ENCODE measurements at places on chromosomes 16 and 17. TPM values are rescaled to one million over a fixed set of nuclear protein-coding genes. Genes with fewer than 3 reads are reported as not detected.
A peak's percentile ranks its signal among the peaks of the same experiment; 100 is the strongest.

TPPP3 gene
- not detected for total RNA-seq

KCNG4 gene
- not detected for total RNA-seq

HSPB9 gene
- total RNA-seq: not detected

TBC1D3B gene
- total RNA-seq: 1.6 TPM

GRCh38 chr16:15907863-15908478, 19.6 kb upstream of the CEP20 start:
- H3K36me3 ChIP-seq: no peaks in the 10 kb centered on the region
- no peaks in the 10 kb centered on the region for H3K27me3 ChIP-seq

DNA sequence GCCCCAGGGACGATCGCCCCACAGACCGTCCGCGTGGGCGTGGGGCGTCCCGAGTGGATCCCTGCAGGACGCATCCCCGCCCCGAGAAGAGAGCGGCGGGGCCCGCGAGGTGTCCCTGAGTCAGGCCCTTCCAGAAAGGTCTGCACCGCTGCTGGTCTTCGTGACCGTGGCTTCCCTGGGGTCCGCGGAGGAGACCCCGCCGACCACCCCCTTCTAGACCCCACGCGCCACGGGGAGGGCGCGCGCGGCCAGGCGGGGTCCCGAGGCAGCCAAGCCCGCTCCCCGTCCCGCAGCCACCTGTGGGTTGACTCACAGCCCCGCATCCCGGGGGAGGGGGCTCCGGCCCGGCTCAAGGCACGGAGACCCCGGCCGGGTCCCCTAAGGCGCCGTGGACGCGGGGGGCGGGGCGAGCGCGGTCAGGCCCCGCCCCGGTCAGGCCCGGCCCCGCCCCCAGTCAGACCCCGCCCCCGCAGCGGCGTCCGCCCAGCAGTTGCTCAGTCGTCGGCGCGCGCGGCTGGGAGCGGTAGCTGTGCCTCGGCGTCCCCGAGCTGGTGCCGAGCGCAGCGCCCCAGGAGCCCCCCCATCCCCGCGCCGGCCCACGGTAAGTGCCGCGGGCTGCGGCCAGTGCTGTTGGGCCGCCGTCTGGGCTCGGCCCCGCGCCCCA, at the start of gene BAIAP3:
TSS of gene BAIAP3 (plus strand) at position 497 of the 664 bp plus-strand sequence. CDS start 4,905 bp downstream, outside the sequence.
- peaks cover 44% of the 10 kb centered on the region for H3K27me3 ChIP-seq
- DNase-seq: peak; percentile 26
- no peak within 1 kb of the TSS for H3K27ac ChIP-seq
- peak within 1 kb of the TSS; percentile 45 for H3K4me3 ChIP-seq
- H3K4me1 ChIP-seq: peaks cover 47% of the 10 kb centered on the region

GRCh38 chr17:80104956-80105375, 3.6 kb downstream of the GAA start:
- no peaks in the 10 kb centered on the region for H3K36me3 ChIP-seq
- no peak for DNase-seq
- peaks cover 26% of the 10 kb centered on the region for H3K4me1 ChIP-seq
- H3K4me3 ChIP-seq: no peak overlapping the region
- H3K27me3 ChIP-seq: no peaks in the 10 kb centered on the region

- H3K36me3 ChIP-seq: peaks cover 76% of the 10 kb centered on the region
- H3K4me3 ChIP-seq: no peak overlapping the region
- DNase-seq: no peak
- H3K27me3 ChIP-seq: no peaks in the 10 kb centered on the region
- peaks cover 13% of the 10 kb centered on the region for H3K4me1 ChIP-seq
- H3K27ac ChIP-seq: no peak overlapping the region
These were observed 31.1 kb upstream of the CPNE2 start for GRCh38 chr16:57061084-57061905.

DNA sequence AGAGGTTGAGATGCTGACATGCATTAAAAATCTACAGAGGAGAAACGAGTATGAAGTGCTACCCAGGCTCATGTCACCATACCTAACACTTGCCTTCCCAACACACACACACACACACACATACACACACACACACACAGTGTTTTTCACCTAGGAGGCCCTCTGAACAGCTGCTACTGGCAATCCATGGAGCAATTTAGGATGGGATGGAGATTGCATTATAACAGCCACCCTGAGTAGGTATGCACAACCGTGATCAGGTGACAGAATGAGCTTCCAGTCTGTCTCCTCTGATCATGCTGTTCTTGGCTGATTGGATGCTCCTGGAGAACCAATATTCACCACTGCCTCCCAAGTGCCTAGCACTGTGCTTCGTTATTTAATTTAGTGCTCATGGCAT, 528.5 kb upstream of the CDH5 start:
- no peaks in the 10 kb centered on the region for H3K4me1 ChIP-seq
- H3K36me3 ChIP-seq: no peaks in the 10 kb centered on the region
- H3K4me3 ChIP-seq: no peak overlapping the region
- H3K27ac ChIP-seq: no peak overlapping the region
- no peaks in the 10 kb centered on the region for H3K27me3 ChIP-seq

DNA sequence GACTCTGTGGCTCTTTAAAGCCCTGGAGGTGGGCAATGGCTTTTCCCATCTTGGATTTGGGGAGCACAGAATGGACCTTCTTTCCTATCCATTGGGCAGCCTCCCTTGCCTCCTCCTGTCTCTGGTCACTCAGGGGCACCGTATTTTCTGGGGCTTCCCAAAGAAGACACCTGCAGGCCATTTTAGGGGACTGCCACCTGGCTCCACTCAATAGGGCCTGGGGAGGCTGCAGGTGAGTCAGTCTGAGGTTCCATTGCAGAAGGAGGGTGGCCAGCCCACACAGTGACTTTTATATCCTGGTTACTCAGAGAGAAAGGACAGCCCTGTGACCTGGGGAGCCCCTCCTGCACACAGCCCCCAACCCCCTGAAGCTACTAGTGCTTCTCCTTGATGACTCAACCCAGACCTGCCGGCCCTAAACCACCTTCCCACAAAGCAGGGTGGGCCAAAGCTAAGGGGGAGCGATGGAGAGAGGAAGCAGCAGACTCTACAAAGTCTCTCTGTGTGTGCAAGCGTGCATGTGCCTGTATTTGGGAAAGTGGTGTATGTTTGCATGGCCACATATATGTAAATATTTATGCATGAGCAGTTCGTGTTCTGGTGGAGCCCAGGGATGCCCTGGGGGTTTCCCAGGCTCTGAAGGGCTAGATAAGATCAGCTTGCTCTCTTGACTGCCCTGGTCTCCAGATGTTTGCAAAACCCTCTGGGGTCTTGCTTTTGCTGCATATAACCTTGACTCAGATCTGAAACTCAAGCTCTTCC, 5.0 kb downstream of the CX3CL1 start:
- H3K27me3 ChIP-seq: no peaks in the 10 kb centered on the region
- H3K27ac ChIP-seq: no peak overlapping the region
- no peak overlapping the region for H3K4me3 ChIP-seq
- peaks cover 4% of the 10 kb centered on the region for H3K4me1 ChIP-seq
- DNase-seq: no peak

DNA sequence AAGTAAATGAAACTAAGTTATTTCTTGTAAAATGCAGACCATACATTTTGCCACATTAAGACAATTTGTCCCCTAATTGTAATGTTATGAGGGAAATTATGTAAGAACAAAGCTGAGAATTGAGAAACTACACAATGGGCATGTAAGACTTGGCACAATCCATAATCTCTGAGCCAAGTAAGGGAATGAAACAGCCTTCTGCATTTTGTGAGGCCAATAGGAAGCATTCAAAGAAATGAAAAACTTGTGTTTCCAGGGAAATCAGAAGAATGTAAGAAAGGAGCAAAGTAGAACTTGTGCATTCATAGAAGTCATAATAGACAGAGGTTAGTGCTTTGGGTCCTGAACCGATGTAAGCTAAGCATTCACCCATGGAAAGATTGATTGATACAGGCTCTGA, 1.8 kb downstream of the KRTAP9-4 start:
- H3K4me1 ChIP-seq: no peaks in the 10 kb centered on the region
- no peaks in the 10 kb centered on the region for H3K36me3 ChIP-seq
- H3K4me3 ChIP-seq: no peak overlapping the region
- H3K27me3 ChIP-seq: no peaks in the 10 kb centered on the region
- no peak for DNase-seq

- H3K4me1 ChIP-seq: no peaks in the 10 kb centered on the region
- no peak overlapping the region for H3K4me3 ChIP-seq
- DNase-seq: no peak
- H3K27ac ChIP-seq: no peak overlapping the region
- H3K36me3 ChIP-seq: no peaks in the 10 kb centered on the region
These were observed 8.1 kb upstream of the ABCA5 start for GRCh38 chr17:69335058-69335457.

DNA sequence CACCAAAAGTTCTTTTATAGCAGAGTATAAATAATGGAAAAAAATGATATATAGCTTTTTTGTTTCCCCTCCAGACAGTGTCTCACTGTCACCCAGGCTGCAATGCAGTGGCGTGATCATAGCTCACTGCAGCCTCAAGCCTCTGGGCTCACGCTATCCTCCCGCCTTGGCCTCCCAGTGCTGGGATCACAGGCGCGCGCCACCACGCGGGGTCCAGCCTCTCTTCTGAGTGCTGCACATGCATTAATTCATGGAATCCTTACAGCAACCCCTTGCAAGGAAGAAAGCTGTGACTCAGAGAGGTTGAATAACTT, 18.0 kb upstream of the ZNF629 start:
- H3K36me3 ChIP-seq: no peaks in the 10 kb centered on the region
- no peak overlapping the region for H3K27ac ChIP-seq
- peaks cover 21% of the 10 kb centered on the region for H3K4me1 ChIP-seq
- DNase-seq: peak; percentile 36
- peak overlapping the region; percentile 87 for H3K4me3 ChIP-seq

DNA sequence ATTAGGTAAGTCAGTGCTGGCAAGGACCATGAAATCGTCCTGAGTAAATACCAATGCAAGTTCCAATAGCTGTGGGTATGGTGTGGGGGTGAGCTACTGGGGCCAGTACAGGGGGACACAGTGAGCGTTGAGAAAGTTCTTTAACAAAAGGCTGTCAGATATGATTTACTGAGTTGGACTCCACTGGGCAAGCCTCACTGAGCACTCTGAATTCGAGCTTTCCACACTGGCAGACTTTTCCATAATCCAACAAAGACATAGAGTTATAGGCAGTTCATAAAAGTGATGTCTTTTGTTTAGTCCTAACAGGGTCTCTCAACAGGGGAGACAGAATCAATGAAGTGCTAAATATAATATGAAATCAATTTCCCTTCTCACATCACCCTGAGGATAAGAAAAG, 489.0 kb downstream of the KCNJ2 start:
- no peak for DNase-seq
- no peaks in the 10 kb centered on the region for H3K4me1 ChIP-seq
- no peak overlapping the region for H3K27ac ChIP-seq
- no peak overlapping the region for H3K4me3 ChIP-seq
- H3K27me3 ChIP-seq: no peaks in the 10 kb centered on the region
- H3K36me3 ChIP-seq: no peaks in the 10 kb centered on the region

GRCh38 chr17:4499431-4500190, 930 bp downstream of the SPNS2 start:
- H3K27ac ChIP-seq: no peak overlapping the region
- peaks cover 42% of the 10 kb centered on the region for H3K4me1 ChIP-seq
- H3K4me3 ChIP-seq: peak overlapping the region; percentile 45
- H3K36me3 ChIP-seq: no peaks in the 10 kb centered on the region

Data from CD4-positive, alpha-beta T cell (primary cell).